HCT116 (cell line): ENCODE measurements at places on chromosomes 3 and 15.
A peak's percentile ranks its signal among the peaks of the same experiment; 100 is the strongest.

DNA sequence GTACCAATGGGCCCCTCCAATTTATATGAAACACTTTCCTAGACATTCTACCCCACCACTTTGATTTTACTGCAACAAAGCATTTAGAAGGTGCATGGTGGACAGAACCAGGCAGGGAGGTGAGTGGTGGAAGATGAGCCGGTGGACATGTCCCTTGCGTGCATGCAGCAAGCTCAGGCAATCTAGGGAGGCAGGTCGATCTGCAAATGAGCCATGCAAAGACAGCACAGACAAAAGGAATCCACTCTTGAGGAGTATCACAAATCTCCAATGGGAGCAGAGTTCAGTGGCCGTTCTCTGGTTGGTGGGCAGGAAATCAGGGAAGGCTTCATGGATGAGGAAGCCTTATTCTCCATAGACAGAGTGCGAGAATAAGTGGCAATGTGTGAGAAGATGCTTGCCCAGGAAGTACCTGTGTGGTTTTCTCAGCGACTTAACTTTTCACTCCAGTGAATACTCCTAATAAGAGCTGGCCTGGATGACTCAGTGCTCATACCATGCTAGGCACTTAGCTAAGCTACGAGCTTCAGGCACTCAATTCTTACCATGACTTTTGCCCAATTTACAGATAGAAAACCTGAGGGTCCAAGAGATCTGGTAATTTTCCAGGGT, 152.5 kb downstream of the FOXP1 start:
- DNase-seq: no peak

GRCh38 chr3:126304291-126304690, 52.9 kb downstream of the KLF15 start:
- no peak for DNase-seq

DNA sequence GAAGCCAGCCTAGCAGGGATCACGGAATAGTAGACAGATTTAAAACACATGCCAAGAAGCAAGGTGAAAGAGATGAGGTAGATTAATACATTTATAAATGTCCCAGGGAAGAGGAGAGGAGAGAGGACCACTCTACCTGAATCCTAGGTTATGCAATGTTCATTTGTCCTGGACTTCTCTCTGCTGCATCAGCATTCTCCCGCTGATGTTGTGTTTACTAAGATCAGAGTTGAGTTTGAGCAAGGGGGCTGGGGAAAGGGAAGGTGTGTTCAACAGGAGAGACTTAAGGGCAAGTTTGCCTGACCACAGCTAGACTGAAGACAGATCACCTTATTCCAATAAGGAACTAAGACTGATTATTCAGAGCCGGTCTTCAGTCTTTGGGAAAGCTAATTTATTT, 1.1 kb upstream of the KPNA1 start:
- DNase-seq: no peak

DNA sequence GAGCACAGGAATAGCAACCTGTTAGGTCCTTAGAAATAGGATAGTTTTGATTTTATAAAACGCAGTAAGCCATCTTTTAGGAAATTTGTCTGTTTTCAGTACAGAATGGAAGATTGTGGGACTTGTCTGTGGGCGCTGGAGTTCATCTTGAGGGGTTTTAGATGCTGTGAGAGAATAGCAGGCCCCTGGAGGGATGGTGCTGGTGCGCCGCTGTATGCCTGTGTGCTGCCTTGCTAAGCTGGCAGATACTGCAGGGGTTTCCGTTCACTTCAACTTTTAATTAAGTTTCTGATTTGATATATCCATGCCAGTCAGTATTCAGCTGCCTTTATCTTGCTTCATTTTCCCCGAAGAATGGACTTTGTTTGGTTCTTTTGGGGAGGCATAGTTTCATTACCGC, 4.2 kb downstream of the CACNA2D3 start:
- no peak for DNase-seq

- no peak for DNase-seq
Measured at GRCh38 chr3:46561951-46562350, 4.2 kb downstream of the LRRC2 start.

DNA sequence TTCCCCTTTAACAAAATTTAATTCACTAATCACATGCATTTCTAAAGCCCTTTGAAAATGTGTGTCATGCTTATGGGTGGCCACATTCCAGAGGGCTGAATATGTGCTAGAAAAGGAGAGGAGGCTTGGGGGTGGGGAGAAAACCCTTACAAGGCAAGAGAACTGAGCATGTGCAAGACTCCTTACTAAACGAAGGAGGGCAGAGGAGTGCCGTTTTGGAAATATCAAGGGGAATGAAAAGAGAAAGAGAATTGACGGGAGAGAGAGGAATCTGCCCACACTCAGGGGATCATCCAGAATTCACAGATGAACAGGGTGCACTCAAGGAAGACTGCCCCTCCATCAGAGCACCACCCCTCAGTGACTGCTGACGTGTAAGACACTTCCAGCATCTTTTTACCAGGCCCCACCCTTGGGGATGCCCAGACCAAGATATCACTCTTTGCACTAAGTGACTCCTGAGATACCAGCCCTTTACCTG, 37.9 kb upstream of the TSC22D2 start:
- DNase-seq: peak; percentile 92

- DNase-seq: no peak
Measured at GRCh38 chr3:31937225-31937624, 43.8 kb downstream of the OSBPL10 start.

DNA sequence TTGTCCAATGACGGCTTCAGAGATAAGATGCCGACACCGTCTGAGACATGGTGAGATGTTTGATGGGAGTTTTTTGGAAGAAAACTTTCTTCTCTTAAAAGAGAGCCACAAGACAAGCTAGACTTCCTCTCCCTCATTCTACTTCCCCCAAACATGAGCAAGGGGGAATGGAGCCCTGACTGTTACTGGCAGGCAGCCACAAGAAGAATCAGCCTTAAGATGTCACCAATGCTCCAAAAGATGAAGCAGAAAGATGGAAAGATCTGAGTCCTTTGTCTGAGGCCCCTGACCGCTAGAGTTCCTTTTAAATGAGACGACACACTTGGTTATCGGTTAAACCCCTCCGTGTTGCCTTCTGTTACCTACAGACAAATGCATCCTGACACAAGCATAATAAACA, 108.7 kb downstream of the ST8SIA2 start:
- DNase-seq: no peak

- DNase-seq: peak; percentile 98
Measured at GRCh38 chr3:187745201-187746058, at the start of gene BCL6. Gene BCL6, minus strand, starts transcription at chr3:187745468. Its CDS starts 11,775 bp downstream, at chr3:187733693.

GRCh38 chr15:81061490-81062253, 60.9 kb downstream of the TLNRD1 start:
- no peak for DNase-seq

GRCh38 chr3:46947981-46948791, 28.4 kb downstream of the CCDC12 start:
- peak; percentile 64 for DNase-seq

GRCh38 chr15:34059946-34060345, 20.9 kb upstream of the AVEN start:
- DNase-seq: no peak

DNA sequence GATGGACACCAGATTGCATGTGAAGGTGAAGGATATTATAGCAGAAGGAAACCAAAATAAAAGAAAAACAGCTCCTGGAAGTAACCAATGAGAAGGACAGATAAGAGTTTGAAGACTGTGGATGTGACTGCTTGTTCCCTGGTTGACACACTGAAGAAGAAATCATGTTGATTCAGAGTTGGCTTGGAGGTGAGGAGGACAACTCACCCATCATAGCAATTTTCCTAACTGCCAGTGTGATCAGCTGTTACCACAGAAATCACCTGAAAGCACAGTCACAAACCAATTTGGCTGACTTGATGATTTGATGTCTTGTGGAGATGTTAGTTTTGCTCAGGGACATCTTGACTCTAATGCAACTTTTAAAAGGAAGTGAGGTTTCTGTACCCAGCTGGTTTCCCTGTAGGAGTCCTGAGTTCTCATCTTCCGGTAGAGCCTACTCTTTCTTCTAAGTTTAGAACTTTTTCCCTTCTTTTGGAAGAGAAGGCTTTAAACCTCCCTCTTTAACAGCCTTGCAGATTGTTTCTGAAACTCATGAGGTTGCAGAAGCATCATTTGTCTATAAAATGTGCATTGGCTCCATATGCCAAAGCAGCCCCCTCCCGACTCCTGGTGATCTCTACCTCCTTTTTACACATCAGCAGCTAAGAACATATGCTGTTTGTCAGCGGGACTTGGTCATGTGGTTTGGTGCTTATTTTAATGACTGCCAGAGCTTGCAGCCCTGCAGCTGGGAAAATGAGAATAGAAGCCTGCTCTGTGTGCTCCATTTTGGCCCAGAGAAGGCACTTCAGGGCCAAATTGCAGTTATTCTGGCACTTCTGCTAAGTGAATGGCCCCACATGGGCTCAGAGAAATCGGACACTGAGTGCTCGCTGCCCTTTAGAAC, 10.3 kb downstream of the ATG7 start:
- DNase-seq: no peak

- peak; percentile 97 for DNase-seq
Measured at GRCh38 chr3:98977520-98977919, 76.0 kb upstream of the DCBLD2 start.

- DNase-seq: no peak
Measured at GRCh38 chr15:44441095-44441501, 13.7 kb downstream of the CTDSPL2 start.

GRCh38 chr3:156681002-156681401, 6.6 kb downstream of the TIPARP start:
- DNase-seq: no peak

DNA sequence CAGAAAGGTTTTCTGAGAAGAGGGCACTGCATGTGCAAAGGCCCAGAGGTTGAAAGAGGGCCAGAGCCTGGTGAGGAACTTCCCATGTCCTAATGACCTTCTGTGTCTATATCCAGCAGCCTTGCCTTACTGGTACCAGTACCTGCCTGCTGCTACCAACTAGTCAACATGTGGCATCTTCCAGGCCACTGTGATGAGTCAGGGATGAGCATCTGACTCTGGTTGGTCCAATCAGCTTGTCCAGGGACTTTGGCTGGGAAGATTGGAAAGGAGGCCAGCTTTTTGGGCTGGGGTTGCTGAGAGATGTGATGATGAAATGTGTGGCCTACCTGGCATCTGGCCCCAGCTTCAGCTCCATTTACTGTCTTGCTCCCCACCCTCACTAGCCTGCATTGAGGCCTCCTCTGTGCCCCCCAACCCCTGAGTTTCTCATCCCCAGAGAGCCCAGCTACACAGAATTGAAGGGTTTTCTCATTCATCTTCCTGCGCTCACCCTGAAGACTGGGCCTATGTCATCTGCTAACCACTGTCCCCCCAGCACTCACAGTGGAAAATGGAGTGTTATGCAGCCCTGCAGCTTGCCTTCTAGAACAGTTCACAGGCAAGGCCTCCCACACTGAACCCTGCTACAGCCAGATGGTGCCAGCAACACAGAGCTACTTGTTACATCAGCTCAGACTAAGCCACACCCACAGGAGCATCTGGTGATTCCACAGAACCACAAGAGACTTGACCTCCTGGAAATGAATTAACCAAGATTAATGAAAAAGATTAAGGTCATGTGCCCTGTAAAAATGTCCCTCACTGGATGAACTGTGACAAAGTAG, 1.3 kb upstream of the TWF2 start:
- DNase-seq: peak; percentile 67

GRCh38 chr3:47228088-47228487, 54.5 kb downstream of the KIF9 start:
- no peak for DNase-seq

DNA sequence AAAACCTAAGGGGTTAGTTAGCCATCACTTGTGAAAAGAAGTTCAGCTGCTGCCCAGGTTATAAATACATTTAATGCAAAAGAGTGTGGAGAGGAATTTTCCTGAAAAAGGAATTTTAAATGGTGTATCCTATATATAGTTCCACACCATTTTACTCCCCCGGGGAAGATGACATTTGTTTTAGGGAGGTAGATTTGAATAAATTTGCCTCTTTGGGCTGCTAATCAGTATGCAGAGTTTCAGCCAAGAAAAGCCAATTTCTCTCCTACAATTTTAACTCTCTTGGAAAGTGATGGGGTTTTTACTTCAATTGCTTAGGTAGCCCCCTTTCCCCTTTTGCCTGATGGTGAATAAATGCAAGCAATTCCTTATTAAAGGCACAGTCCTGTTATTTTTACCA, 161.2 kb downstream of the OTOL1 start:
- DNase-seq: no peak

GRCh38 chr3:5239602-5240001, 52.1 kb downstream of the EDEM1 start:
- no peak for DNase-seq

DNA sequence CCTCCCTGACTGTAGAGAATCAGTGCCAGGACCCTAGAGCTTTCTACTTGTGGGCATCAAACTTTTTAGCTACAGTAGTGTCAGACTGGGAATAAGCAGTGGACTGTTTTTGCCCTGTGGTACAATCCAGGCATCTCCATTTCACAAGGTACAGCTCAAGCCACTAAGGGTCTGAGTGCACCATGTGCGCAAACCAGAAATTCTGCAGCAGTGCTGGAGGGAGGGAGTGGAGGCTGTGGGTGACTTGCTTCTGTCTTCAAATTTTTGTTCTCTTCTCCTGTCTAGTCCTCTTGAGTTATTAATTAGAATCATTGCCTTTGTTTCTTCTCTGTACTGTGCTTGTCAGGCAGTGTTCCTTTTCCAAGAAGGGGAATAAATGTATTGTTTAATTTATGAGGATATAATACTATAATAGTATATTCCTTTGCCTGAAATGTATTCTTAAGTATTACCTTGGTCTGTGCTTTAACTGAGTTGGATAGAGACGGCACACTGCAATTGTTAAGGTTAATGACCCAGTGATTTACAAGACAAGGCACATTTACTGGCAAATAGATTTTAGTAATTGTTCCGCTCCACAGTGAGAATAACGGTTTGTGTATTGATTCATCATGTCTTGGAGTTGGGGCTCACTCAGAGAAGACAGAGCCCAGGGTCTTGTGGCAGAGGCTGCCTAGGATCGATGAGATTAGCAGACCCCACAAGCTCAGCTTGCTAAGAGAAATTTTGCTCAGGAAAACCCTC, 390.6 kb upstream of the CFAP20DC start:
- DNase-seq: no peak

GRCh38 chr3:72288955-72289691, 504.2 kb upstream of the PROK2 start:
- no peak for DNase-seq

- DNase-seq: no peak
Measured at GRCh38 chr3:52091586-52092270, 35.4 kb upstream of the DUSP7 start.

- DNase-seq: no peak
Measured at GRCh38 chr3:41000471-41000870, 198.8 kb upstream of the CTNNB1 start.
